ENCODE measurements at places on chromosomes 12 and 14. TPM values are rescaled to one million over a fixed set of nuclear protein-coding genes. Genes with fewer than 3 reads are reported as not detected.

Gene TRAF3
- 30.8 TPM for total RNA-seq

Gene DAO
- not detected for total RNA-seq

Gene LMBR1L
- total RNA-seq, result 88.0 TPM

Gene WNT5B
- total RNA-seq, result 206 TPM

Gene RIPK3
- total RNA-seq, result 2.9 TPM

Gene MSRB3
- 37.1 TPM for total RNA-seq

Gene BIN2
- total RNA-seq, result not detected

Gene TDRD9
- total RNA-seq, result 0.33 TPM

Gene BDKRB1
- total RNA-seq, result 9.7 TPM

Gene NOXRED1
- 1.0 TPM for total RNA-seq

Gene FBXO34
- 21.7 TPM for total RNA-seq

Gene ZFHX2
- 0.66 TPM for total RNA-seq

Gene RASSF8
- 54.9 TPM for total RNA-seq

Gene SLC39A5
- total RNA-seq, result not detected

Gene RD3L
- not detected for total RNA-seq

Gene TPH2
- total RNA-seq, result not detected

Gene NFATC4
- 108 TPM for total RNA-seq

Gene PLEKHD1
- under 0.01 TPM for total RNA-seq

Gene PRH2
- total RNA-seq, result not detected

Gene ASIC1
- total RNA-seq, result 1.5 TPM

Gene RNASE3
- not detected for total RNA-seq

Gene ASB2
- total RNA-seq, result 0.50 TPM

Gene GOLT1B
- 50.9 TPM for total RNA-seq

Gene KRT74
- not detected for total RNA-seq

Gene FAM181A
- total RNA-seq, result not detected

Gene CBLN3
- 11.4 TPM for total RNA-seq

Gene AQP6
- total RNA-seq, result not detected

Gene CPM
- 91.2 TPM for total RNA-seq
